ENCODE measurements at places on chromosomes 1 and 21.
A peak's percentile ranks its signal among the peaks of the same experiment; 100 is the strongest.

- no peak for DNase-seq
Observed at GRCh38 chr1:1136547-1137230, 20.8 kb upstream of the C1orf159 start.

DNA sequence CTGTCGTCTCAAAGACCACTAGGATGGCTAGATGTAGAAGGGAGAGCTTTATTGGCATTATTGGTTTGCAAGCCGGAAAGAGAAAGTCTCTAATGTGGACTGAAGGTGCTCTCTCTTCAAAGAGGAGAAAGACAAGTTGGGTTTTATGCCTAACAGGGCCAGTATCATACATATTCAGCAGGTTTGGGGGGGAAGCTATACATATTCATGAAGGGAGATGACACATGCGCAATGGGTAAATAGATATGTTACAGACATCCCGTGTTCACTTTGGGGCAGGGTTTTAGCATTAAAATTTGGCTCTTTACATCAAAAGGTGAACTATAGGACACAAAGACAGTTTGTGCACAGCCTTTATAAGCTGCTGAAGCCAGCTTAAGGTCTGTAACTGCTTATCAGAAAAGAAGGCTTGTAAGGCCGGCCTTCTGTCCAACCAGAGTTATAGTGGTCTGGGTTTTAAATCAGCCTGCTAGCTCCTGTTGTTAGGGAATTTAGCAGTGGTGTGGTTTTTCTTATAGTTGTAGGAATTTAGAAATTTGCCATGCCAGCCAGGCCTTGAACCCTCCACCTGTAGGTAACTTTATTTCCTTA lies 46.5 kb upstream of the LRRN2 start:
- DNase-seq: no peak

- no peak for DNase-seq
Observed at GRCh38 chr1:6947952-6948351, 162.7 kb downstream of the CAMTA1 start.

- DNase-seq: no peak
Observed at GRCh38 chr1:159142391-159142663, 29.1 kb upstream of the CADM3 start.

DNA sequence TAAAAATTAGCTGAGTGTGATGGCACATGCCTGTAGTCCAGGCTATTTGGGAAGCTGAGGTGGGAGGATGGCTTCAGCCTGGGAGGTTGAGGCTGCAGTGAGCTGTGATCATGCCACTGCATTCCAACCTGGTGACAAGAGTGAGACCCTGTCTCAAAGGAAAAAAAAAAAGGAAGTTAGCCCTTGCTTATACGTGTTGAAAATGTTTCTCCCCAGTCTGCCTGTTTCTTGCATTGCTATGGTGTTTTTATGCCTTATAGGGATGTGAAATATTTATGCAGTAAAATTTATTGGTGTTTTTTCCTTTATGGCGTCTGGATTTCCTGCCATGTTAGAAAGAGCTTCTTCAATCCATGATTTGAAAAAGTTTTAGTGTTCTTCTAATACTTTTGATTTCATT lies 3.6 kb upstream of the RERE start:
- DNase-seq: no peak

DNA sequence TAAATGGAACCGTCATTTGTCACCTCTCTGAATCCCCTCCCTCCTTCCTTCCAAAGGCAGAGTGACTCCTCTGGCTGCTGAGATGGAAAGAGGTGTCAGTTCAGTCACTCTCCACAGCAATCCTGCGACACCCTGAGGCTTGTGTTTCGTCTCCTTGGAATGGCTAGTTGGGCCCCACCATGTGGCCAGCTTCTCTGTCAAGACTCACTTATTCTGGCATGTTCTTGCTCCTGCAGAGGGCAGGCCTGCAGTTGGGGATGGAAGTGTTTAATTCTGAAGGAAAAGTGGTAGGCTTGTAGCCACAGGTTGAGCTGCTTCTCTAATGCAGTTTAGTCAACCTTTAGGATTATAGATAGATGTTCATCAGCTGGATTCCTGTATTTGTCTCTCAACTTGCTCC lies 149.6 kb downstream of the LMO4 start:
- no peak for DNase-seq

- DNase-seq: no peak
Observed at GRCh38 chr21:31913182-31913608, 40.4 kb downstream of the HUNK start.

DNA sequence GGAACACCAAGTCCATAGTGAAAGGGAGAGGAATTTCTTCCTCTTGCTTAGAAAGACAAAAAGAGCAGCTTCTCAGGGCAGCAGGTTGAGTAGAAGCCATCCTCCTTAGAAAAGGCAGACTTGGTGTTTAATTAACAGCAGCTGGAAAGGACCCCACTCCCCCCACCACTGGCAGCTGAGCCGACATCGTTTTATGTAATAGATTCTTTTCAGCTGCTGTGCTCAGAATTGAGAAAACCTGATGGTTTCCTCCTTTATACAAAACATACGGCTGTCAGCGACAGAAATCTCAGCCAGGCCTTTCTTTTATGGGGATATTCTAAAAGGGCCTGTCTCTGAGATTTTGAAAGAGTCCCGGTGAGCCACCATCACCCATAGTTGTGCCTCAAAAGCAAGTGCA lies 49.9 kb downstream of the MAN1C1 start:
- DNase-seq: no peak

GRCh38 chr1:55990007-55990406 lies 589.4 kb downstream of the PLPP3 start:
- DNase-seq: no peak

DNA sequence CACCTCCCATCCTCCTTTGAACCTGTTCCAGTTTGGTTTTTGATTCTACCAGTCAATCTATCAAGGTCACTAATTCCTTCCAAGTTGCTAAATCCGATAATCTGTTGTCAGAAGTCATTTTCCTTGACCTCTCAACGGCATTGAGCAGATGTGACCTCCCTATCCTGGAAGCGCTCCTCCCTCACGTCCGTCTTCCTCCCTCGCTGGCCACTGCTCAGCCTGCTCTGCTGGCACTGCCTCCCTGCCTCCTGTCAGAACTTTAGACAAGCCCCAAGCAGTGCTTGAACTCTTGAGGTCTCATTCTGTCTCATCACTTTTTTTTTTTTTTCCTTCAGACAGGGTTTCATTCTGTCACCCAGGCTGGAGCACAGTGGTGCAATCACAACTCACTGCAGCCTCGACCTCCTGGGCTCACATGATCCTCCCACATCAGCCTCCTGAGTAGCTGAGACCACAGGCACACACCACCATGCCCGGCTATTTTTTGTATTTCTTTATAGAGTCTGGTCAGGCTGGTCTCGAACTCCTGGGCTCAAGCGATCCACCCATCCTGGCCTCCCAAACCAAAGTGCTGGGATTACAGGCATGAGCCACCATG lies 4.4 kb upstream of the ACOT7 start:
- no peak for DNase-seq

DNA sequence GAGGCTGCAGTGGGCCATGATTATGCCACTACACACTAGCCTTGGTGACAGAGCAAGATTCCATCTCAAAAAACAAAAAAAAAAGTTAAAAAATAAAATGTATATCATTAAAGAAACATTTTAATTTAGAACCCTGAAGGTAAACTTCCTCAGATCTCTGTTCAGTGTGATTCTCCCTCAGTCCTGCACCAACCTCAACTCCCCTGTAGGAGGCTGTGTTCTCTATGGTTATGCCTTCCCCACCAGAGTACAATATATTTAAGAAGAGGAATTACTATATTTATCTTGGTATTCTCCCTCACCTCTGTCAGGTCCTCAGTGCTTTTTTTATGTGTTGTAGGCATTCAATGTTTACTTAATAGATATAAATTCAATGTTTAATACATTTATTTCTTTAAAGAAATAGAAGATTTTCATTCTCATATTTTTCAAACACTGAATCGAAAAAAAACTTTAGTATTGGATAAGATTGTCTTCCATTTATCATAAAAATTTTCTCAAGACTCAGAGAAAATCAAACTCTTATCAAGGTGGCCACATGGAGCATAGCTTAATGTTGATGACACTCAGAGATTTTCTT lies 4.8 kb upstream of the LRRC8B start:
- no peak for DNase-seq

DNA sequence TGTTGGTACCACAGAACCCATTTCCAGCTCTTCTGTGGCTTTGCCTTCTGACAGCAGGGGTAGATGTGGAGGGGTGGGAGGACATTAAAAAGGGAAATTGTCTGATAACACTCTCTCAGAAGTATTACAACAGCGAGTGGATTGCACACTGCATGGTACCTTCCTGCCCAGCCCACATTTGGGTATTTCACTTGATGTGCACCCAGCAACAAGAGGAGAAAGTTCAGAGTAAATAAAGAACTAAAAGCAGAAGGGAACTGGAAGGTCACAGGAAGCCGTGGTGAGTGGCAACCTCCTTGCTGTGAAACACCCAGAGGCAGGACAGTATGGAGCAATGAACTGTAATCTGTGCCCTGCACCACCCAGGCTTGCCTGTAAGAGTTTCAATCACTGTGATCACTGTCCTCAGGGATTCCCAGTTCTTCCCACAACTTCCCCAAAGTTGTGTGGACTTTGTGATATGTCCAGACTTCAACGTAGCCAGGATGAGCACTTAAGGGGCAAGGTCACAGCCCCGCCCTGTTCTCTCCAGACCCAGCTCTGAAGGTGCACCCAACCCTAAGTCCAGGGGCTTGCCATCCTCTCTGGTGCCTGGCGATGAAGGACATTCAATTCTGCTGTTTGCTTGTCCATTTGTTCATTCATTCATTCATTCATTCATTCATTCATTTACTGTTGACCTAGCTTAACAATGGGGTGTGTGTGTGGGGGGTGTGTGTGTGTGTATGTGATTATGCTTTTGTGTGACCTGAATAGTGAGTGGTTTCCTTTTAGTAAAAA lies 18.7 kb upstream of the F5 start:
- DNase-seq: peak; percentile 24

DNA sequence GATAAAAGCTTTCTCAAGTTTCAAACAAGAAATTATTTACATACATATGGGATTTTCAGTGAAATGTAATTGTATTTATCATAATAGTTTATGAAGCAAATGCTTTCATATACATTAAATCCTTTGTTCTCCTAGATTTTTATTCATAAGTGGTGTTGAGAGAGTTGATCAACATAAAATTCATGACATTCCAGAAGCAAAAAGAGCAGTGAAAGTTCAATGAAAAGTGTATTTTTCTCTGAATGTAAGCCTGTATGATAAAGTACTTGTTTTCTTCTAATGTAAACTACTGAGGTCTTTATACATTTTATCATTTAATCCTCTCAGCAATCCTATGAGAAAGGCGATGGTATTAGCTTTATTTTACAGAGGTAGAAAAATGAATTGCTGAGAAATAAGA lies 146.5 kb downstream of the PLA2G4A start:
- no peak for DNase-seq

DNA sequence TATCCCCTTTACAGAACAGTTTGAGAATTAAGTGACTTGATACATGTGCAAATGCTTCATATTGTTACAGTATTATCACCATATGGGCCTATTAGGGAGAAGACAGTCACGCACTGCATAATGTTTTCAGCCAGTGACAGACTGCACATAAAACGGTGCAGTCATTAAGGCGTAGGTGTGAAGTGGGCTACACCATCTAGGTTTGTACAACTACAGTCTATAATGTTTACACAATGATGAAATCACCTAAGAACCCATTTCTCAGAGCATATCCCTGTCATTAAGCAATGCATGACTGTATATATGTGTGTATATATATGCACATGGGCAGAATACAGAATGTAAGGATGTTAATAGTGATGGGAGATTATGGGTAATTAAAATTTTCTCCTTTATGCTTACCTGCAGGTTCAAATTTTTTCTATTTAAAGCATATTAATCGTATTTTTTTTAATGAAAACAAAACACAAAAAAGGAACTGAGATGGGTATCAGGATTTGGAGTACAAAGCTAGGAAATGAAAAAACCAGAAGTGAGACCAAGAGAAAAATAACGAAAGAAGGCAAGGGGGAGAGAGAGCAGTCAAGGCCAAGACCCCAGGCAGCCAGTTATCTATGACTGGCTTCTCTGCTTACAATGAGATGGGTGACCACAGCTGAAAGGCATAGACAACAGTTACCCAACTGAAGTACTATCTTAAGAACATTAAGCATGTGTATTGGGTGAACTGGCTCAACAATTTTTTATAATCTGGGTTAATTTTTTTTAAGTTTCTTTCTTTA lies 122.9 kb upstream of the DAB1 start:
- no peak for DNase-seq

DNA sequence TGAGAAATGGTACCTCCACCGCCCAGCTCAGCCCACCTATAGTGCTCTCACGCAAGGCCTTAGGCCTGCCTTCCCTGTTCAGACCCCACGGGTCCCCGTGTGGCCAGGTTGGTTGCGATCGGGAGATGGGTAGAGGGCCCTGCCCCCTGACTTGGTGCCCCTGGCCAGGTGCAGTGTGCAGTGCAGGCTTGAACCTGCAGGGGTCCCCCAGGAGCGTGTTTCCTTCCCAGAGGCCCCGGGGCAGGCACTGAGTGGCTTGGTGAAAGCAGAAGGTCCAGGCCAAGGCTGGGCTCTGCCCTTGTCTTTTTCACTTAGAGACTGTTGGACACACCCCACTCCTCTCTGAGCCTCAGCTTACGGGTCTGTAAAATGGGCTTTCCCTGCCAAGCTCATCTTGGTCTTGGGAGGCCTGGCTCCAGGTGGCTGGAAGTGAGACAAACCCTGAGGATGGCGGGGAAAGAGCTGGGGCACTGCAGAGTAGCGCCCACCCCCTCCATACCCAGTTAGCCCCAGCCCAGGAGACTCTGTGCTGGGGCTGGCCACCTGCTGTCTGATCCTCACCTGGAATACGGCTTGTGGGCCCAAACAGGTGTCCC lies 9.3 kb upstream of the HES5 start:
- no peak for DNase-seq

- DNase-seq: no peak
Observed at GRCh38 chr21:38670861-38671260, 134.9 kb upstream of the ETS2 start.

GRCh38 chr1:53735261-53735660 lies 3.7 kb downstream of the GLIS1 start:
- no peak for DNase-seq

DNA sequence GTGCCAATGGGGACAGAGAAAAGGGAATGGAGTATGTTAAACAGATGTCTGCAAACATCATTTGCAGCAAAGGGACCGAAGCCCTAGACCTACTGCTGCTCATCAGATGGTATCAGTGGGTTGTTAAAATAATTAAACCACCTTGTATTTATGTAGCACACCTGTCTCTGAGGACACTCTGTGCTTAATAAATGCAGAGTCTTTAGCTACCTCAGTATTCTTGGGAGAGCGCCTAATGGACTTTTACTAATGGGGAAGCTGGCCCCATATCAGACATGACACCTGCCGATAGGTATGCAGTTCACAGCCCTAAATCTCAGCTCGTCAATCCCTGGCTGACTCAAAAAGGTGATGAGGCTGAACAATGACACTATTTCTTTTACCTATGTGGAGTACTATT lies 54.4 kb downstream of the SYT6 start:
- DNase-seq: no peak

- no peak for DNase-seq
Observed at GRCh38 chr1:182829285-182829932, 9.7 kb upstream of the DHX9 start.

GRCh38 chr1:31795801-31796621 lies 19.8 kb downstream of the SPOCD1 start:
- DNase-seq: peak; percentile 65

- DNase-seq: no peak
Observed at GRCh38 chr1:97091679-97092078, 370.1 kb downstream of the PTBP2 start.

- DNase-seq: no peak
Observed at GRCh38 chr1:11693024-11693590, 1.6 kb downstream of the DRAXIN start.
